CMK (cell line): ENCODE measurements at places on chromosomes 5 and 9.

- no peak for DNase-seq
Measured at GRCh38 chr9:104961701-104962359, 33.9 kb upstream of the ABCA1 start.

DNA sequence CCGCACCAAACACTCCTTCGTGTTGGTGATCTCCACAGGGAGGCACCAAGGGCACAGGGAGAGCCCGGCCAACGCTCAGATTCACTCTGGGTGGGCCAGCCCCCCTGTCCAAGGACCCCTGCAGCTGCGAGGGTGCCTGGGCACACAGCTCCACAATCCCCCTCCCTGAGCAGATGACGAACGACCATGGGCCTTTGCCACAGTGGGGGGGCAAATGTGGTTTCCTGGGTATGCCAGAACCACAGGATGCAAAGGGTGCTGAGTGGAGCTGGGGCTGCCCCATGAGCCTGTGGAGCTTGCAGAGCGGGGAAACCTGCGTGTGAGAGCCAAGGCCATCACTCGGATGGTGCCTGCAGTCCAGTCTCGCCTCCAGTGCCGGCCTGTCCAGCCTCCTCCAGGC, 31.0 kb downstream of the LPCAT1 start:
- no peak for DNase-seq

- DNase-seq = no peak
Measured at GRCh38 chr5:76964060-76964459, 11.2 kb downstream of the CRHBP start.

- no peak for DNase-seq
Measured at GRCh38 chr9:76557674-76558225, 98.8 kb downstream of the GCNT1 start.
